ENCODE measurements at places on chromosomes 5 and 9. TPM values are rescaled to one million over a fixed set of nuclear protein-coding genes. Genes with fewer than 3 reads are reported as not detected.

The SV2C gene
- 1.1 TPM for total RNA-seq

The PRRX2 gene
- total RNA-seq, result not detected

The GPR150 gene
- total RNA-seq, result 1.3 TPM

The BHMT2 gene
- not detected for total RNA-seq

- no peak for DNase-seq
- no peak overlapping the region for H3K27ac ChIP-seq
- H3K27me3 ChIP-seq, result no peaks in the 10 kb centered on the region
- no peak overlapping the region for H3K4me3 ChIP-seq
- H3K36me3 ChIP-seq, result no peaks in the 10 kb centered on the region
Measured at GRCh38 chr9:92295827-92296258, 2.3 kb upstream of the IARS1 start.

DNA sequence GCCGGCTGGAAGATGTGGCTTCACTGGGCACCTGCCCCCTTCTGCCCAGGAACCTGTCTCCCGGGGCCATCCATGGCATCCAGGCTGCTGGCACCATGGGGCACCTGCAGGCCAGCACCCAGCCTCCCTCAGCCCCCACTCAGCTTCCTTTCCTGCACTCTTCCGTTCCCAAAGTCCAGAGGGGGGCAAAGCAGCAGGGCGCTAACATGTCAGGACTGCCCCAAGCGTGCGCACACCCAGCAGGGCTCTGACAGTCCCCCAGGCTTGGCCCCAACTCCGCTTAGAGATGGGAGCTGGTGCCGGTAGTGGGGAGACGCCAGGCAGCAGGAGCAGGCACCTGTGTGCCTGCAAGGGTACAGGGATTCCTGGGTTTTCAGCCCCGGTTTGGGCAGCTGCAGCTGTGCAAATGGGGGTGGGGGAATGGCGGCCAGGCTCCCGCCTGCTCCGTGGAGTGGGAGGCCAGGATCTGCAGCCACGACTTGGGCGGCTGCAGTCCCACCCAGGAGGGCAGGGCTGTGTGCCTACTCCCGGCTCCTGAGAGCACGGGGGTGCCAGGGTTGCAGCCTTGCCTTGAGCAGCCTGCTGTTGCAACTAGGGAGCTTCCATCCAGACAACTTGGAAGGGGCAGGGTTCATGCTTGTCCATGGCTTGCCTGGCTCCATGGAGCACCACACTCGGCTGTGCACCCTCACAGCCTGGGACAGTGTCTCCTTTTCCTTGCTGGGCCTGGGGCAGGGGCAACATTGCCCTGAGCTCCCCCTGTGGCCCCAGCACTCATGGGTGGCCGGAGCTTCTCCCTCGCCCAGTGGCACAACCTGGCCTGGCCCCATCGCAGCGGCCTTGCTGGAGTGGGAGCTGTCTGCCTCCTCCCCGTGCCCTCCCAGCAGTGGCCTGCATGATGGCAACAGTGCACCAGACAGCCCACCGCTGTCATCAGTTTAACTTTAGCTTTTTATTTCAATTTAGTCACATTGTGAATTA is 561.1 kb downstream of the MTRR start:
- H3K4me1 ChIP-seq, result no peaks in the 10 kb centered on the region
- no peak overlapping the region for H3K27ac ChIP-seq
- no peaks in the 10 kb centered on the region for H3K36me3 ChIP-seq
- H3K27me3 ChIP-seq, result no peaks in the 10 kb centered on the region
- no peak overlapping the region for H3K4me3 ChIP-seq

DNA sequence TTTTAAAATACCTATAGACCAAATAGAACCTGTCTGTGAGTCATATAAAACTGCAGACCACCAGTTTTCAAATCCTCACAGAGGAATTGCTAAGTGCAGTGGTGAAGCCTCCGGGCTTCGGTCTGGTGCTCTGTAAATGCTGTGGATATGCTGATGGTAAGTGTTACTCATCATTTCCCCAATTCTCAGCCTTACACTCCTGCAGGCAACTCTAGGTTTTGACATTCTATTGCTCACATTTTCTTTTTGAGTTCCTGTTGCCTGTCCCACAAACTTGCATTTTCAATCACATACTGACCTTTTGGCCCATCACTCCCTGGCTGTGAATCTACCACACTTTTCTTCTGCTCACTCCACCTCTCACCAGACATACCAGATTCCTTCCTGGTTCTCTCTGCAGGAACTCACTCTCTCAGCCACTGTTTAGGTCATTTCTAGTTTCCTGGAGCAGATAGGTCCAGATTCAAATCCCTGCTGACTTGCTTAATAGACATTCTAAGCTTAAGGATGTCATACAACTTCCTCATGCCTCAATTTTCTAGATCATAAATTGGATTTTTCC is 192.9 kb downstream of the RAB3C start:
- no peak overlapping the region for H3K4me3 ChIP-seq
- no peak overlapping the region for H3K27ac ChIP-seq
- no peaks in the 10 kb centered on the region for H3K36me3 ChIP-seq
- peak; percentile 39 for DNase-seq
- H3K4me1 ChIP-seq, result no peaks in the 10 kb centered on the region

- H3K4me1 ChIP-seq, result peaks cover 8% of the 10 kb centered on the region
- H3K27ac ChIP-seq, result no peak overlapping the region
- H3K36me3 ChIP-seq, result no peaks in the 10 kb centered on the region
- H3K27me3 ChIP-seq, result no peaks in the 10 kb centered on the region
- no peak overlapping the region for H3K4me3 ChIP-seq
- DNase-seq, result no peak
Measured at GRCh38 chr9:4743131-4743875, 2.3 kb upstream of the AK3 start.

DNA sequence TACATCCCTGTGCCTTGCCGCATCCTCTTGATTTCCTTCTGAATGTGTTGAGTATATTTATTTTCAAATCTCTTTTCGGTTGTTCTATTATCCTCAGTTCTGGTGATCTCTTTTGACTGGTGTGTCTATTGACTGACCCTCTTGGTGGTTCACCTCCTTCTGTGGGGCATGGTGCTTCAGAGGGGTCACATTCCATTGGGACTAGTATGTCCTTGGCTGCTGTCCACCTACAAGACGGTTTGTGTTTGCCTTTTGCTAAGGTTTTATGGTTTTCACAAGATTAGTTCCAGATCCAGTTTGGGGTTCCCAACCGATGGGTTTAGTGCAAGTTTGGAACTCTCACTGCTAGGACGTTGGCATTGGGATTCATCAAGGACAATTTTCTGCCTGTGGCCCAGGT is 66.6 kb downstream of the PHF2 start:
- no peak for DNase-seq
- no peaks in the 10 kb centered on the region for H3K27me3 ChIP-seq
- H3K4me1 ChIP-seq, result no peaks in the 10 kb centered on the region
- no peaks in the 10 kb centered on the region for H3K36me3 ChIP-seq
- H3K27ac ChIP-seq, result no peak overlapping the region

- H3K27me3 ChIP-seq, result no peaks in the 10 kb centered on the region
- no peak overlapping the region for H3K4me3 ChIP-seq
- no peaks in the 10 kb centered on the region for H3K36me3 ChIP-seq
- H3K4me1 ChIP-seq, result no peaks in the 10 kb centered on the region
- DNase-seq, result no peak
- no peak overlapping the region for H3K27ac ChIP-seq
Measured at GRCh38 chr5:56995596-56995995, 43.7 kb upstream of the MIER3 start.

DNA sequence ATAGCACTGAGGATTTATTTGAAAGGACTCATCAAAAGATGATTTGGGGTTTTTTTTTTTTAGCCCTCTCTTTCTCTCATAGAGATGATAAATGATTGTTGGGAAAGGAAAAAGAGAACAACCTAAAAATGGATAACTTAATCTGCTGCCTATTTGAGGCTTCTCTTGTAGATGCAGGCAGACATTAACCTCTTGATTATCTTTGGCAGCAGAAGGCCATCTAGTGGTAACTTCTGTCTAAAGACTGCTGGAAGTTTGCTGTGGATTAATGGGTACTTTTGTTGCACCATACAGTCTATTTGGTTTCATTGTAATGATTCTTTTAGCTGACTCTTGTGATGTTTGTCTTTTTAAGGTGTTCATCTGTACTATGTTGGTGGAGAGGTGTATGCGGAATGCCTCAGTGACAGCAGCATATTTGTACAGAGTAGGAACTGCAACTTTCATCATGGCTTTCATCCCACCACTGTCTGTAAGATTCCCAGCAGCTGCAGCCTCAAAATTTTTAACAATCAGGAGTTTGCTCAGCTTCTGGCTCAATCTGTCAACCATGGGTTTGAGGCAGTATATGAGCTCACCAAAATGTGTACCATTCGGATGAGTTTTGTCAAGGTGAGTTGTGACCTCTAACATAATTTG is 18.8 kb downstream of the SMIM32 start:
- H3K4me1 ChIP-seq, result no peaks in the 10 kb centered on the region
- H3K27me3 ChIP-seq, result no peaks in the 10 kb centered on the region
- DNase-seq, result peak; percentile 12
- peaks cover 15% of the 10 kb centered on the region for H3K36me3 ChIP-seq

GRCh38 chr9:106875529-106875928 is 12.6 kb downstream of the ZNF462 start:
- no peaks in the 10 kb centered on the region for H3K27me3 ChIP-seq
- H3K36me3 ChIP-seq, result no peaks in the 10 kb centered on the region
- H3K4me1 ChIP-seq, result no peaks in the 10 kb centered on the region
- H3K4me3 ChIP-seq, result no peak overlapping the region

DNA sequence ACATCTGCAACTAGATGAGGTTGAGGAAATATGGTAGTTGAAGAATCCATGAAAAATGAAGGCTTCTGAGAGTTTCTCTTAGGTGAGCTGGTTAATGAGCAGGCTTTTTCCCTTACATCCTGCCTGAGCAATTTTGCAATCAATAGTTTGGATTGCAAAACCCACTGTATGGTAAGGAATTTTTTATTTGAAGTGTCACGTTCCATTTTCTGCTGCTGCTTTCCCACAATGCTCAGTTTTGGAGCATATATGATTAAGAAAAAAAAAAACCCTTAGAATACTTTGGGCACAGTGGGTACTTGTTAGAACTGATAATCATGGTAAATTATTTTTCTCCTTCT is 144.2 kb downstream of the PCSK1 start:
- no peak overlapping the region for H3K27ac ChIP-seq
- no peaks in the 10 kb centered on the region for H3K4me1 ChIP-seq
- no peak for DNase-seq
- H3K27me3 ChIP-seq, result no peaks in the 10 kb centered on the region
- no peak overlapping the region for H3K4me3 ChIP-seq

GRCh38 chr5:35665096-35665495 is 47.4 kb downstream of the SPEF2 start:
- no peak overlapping the region for H3K27ac ChIP-seq
- H3K36me3 ChIP-seq, result no peaks in the 10 kb centered on the region
- no peak overlapping the region for H3K4me3 ChIP-seq
- H3K4me1 ChIP-seq, result no peaks in the 10 kb centered on the region

DNA sequence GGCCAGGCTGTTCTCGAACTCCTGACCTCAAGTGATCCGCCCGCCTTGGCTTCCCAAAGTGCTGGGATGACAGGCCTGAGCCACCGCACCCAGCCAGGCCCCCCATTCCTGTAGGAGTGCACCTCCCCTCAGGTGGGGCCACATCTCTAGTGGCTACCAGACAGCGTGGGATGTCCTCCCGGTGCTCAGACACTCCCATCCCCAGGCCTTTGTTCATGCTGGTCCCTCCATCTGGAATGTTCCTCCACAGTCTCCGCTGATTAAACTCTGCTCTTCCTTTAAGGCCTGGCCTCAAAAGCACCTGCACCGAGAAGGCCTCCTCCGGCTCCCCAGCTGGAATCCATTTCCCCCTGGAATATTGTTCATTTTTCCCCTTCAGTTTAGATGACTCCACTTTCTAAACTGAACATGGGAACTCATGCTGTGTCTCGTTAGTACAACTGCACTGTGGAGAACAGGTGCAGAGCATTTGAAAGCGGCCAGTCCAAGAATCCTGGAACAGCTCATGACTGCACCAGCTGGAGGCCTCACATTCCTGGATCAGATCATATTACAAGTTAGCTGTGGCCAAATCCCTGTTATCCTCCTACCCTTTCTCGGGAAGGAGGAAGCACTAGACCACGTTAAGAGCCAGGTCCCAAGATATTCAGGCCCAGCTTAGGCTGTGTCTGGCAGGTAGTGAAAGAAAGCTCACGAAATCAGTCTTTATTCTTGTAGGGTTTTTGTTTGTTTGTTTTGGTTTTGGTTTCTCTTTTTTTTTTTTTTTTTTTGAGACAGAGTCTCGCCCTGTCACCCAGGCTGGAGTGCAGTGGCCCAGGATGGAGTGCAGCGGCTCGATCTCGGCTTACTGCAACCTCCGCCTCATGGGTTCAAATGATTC is 10.8 kb upstream of the PRRC2B start:
- H3K36me3 ChIP-seq, result no peaks in the 10 kb centered on the region
- peaks cover 5% of the 10 kb centered on the region for H3K4me1 ChIP-seq
- H3K27ac ChIP-seq, result no peak overlapping the region
- DNase-seq, result no peak

DNA sequence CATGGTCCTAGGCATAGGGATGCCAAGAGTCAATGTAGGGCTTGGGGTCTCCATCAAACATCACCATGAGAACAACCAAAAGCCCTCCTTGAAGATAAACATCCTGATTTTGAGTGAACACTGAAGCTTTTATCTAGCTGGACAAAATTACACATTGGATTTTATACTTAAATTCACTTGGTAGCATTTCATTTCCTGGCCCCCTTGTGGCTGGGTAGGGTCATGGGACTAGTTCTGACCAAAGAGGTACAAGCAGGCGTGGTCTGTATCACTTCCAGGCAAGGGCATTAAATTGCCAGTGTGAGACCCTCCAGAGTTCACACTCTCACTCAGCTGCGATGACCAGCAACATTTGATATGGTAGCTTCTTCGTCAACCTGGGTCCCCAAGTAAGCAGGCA is 320.3 kb downstream of the ACTL7B start:
- H3K4me1 ChIP-seq, result no peaks in the 10 kb centered on the region
- H3K27ac ChIP-seq, result no peak overlapping the region
- no peak overlapping the region for H3K4me3 ChIP-seq
- no peaks in the 10 kb centered on the region for H3K27me3 ChIP-seq
- H3K36me3 ChIP-seq, result no peaks in the 10 kb centered on the region
- DNase-seq, result no peak

DNA sequence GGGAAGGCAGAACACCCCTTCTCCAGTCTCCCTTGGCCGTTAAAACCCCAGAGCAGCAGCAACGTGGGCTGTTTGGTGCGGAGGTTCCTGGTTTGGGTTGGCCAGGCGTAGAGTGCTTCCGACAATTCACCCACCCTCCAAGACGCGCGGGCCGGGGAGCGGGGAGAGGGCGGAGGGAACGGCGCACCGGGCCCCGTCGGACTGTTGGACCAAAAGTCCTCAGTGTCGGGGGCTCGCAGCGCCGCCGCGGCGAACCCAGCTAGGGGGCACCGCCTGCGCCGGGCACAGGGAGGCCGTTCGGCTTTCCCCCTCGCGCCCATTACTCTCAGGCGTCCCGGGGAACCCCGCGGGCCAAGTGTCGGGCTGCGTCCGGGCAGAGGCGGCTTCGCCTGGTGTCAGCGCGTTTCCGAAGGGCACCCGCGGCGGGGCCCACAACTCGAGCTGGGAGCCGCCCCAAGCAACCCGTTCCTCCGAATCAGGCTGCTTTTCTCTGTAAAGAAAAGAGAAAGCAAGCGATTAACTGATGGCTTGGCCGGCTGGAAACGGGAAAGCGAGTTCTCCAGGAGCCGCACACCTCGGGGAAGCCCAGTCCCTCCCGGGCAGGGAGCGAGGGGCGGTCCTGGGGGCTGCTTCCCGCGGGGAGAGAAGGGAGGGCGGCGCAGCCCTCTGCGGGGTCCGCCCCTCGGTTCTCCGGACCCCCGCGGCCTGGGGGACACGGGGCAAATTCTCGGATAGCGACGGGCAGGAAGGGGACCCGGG is 145.5 kb downstream of the ERCC6L2 start:
- H3K36me3 ChIP-seq, result no peaks in the 10 kb centered on the region
- H3K4me1 ChIP-seq, result peaks cover 8% of the 10 kb centered on the region
- H3K4me3 ChIP-seq, result peak overlapping the region; percentile 73
- no peak for DNase-seq
- no peak overlapping the region for H3K27ac ChIP-seq

All from GM12878 (cell line).